A549 (cell line): ENCODE measurements at places on chromosomes 16 and 17.

- DNase-seq: no peak
Measured at GRCh38 chr16:7541026-7541425, 208.4 kb downstream of the RBFOX1 start.

DNA sequence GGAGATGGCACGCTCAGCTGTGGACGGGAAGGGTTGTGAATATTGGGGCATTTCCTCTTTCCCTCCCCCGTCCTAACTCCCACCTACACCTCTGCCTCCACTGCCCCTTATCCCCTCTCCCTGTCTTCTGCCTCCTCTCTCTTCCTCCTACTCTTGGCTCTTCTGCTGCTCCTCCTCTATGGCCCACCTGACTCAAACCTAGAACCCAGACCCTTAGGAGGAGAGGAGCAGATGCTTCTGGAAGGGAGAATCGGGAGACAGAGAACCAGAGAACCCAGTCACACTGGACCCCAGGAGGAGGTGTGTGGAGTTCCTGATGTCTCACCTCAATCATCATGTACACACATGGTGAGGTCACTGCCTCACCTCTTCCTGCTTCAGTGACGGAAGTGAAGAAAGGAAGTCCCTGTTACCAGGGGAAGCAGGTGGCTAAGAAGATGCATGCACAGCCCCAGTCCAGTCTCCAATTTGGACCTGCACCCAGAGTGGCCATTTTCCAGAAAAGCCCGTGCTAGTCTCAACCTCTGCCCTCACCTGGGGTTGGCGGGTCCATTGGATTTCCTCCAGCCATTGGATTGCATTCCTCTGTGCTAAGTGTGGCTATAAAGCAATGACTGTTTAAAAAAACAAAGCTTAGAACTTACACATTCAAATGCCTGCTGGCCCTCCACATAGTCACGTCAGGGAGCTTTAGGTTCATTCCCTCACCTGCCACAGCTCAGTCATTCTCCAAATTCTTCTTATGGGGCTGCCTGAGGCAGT is 4.0 kb downstream of the RNF222 start:
- no peak for DNase-seq

DNA sequence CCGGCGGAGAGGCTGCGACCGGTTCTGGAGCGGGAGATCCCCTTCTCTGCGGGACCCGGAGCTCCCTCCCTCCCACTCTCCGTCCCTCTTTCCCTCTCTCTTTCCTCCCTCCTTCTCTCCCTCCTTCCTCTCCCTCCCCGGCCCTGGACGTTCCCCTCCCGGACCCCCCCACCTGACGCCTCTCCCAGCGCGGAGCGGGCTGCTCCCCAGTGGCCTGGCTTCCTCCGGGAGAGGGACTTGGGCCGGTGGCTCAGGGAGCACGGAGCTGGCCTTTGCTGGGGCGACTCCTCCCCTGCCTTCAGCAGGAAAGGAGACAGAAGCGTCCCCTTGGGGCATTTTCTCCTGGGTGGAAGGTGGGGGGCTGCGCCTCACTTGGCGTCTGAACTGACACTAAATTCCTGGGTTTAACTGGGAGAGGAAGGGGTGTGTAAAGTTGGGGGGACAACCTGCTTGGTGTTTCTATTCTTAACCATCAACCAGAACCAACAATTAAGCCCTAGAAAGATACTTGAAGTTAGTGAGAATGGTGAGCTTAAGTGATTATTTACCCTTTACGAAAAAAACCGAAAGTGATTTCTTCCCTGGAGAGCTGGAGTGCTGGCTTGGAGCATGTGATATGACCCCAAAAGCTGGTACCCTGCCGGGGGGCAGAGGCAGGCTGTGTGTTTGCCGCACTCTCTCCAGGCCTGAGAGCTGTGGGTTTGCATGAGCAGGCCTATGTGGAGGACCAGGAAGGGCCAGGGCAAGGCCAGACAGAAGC is 775 bp downstream of the SPIRE2 start:
- DNase-seq: no peak

- DNase-seq: no peak
Measured at GRCh38 chr16:386641-387156, 4.9 kb upstream of the PGAP6 start.

- no peak for DNase-seq
Measured at GRCh38 chr16:67105881-67106280, 3.9 kb upstream of the PHAF1 start.

DNA sequence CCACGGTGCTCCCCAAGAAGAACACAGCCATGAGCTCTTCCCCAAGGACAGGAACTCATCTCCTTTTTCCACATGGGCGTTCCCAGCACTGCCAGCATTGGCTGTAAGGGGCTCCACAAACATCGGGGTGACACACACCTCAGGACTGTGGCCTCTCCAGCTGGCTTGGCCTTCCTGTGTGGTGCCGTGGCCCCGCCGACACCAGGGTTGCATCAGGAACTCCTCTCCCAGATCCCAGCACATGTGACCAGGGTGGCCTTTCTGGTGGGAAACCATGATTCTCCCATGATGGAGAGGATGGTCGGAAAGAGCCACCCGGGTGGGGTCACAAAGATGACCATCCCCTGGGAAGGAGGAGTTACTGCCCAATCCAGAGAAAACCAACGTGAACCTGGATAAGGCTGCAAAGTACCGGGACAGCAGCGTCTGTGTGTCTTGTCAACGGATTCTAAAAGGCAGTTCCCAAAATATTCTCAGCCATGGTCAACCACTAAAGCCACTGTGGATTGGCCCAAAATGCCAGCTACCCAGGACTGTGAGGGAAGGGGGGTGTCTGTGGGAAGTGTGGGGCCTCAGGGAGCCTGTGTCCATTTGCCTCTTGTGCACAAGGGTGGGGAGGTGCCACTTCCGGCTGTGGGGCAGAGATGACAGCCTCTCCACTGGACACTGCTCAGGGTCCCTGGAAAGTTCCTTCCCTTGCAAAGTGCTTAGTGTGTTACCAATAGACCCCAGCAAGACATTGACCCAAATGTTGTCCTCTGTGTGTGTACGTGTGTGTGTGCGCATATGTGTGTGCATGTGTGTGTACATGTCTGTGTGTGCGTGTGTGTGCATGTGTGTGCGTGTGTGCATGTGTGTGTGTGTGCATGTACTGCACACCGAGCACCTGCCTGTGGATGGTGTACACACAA is 78.0 kb upstream of the CBX4 start:
- DNase-seq: no peak

- DNase-seq: peak; percentile 81
Measured at GRCh38 chr17:40290629-40291280, 3.1 kb downstream of the CDC6 start.

DNA sequence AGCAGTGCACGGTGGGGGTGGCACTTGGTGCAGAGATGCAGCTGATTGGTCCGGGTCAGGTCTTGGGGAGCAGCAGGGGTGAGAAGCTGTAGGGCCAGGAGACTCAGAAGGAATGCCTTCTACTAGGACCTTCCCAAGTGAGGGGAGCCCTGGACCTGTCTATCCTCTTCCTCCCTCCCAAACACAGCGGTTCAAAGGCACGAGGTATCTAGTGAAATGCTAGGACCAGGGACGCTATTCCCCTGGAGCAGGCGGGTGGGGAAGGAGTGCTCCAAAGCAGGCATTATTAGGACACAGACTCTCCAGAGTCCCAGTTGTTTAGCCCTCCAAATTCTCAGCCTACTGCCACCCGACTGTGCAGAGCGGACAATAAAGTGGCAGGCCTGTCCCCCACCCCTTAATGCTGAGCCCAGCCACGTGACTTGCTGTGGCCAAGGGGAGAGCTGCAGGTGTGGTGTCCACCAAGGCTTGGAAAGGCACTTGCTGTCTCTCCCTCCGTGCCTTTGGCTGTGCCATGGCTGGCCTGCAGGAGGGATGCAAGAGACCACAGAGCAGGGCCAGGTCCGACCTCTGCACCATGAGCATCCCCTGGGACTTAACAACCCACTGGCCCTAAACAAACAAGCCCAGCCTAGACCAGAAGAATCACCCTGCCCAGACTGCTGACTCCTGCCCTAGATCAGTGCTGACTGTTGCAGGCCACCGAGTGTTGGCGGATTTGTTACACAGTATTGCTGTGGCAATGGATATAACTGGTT is 97.2 kb downstream of the TBC1D16 start:
- DNase-seq: no peak
